Stimulated activated CD4-positive, alpha-beta T cell treated with anti-CD3 and anti-CD28 coated beads, Interleukin-4, amount 100 ng/mL, for 4 hours (primary cell): ENCODE measurements at places on chromosomes 7 and 10.

- no peak for DNase-seq
These were observed 181.9 kb upstream of the VSTM2A start for GRCh38 chr7:54360075-54360840.

DNA sequence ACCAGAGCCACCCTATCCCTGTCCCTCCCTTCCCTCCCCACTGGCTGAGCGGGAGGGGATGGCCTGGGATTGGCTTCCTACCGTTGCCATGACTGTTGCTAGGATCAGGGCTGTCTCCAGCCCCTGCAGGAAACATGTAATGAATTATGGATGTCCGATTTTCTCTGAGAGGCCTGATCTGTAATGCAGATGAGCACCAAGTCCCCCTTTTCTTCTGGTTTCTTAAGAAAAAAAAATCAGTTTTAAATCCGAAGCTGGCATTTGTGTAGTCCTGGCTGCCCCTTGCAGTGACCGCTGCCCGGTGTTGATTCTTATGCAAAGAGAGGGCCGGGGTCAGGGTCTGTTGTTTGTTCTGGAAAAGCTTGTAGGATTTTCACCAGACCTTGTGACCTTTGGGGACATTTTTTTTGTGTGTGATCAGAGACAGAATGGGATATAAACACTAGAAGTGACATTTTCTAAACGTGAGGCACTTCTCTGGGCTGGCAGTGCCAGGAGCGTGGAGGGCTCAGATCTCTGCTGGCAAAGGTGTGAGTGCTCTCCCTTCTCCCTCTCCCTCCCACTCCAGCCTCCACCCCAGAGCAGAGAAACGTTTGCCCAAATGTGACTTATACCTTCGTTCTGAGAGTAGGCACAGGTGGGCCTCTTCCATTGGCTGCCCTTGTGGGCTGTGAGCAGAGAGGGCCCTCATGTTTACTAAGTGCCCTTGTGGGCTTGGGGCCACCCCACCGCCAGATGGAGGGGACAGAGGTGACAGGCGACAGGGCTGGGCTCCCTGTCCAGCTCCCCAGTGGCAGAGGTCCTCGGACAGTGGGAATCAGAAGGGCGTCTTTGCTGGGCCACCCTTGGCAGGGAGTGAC is 127.5 kb downstream of the DNAJB6 start:
- no peak for DNase-seq

DNA sequence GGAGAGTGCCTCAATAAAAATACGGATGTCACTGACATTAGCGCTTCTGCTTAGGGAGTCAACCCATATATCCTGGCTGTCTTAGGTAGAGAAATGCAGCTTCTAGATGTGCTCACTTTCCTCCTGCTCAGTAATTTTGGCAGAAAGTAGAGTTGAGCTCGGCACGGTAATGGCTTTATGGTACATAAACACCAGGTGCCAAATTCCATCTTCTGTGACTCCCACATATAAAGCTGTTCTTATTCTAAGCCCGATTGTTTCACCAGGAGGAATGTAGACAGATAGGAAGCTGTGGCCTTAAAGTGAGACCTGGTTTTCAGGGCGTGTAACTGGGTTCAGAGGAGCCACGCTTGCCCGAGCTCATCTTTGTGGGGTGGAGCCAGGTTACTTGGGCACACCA is 143.7 kb downstream of the CREB5 start:
- no peak for DNase-seq

DNA sequence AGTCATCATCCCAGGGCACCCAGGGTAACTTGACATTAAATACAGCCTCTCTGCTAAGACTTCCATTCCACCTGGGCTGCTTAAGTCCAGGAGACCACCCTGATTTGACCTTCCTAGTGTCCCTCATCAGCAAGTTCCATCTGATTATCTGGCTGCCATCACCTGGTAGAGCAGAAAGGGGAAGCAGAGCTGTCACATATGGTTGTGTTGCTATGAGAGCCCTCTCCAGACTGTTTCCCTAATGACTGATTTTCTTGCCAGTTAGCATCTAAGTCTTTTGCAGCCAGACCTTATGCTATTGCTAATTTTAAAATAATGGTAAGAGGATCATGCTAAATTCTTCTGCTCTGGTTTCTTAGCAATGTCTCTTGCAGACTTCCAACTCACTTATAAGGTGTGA is 38.7 kb downstream of the KCNH2 start:
- DNase-seq, result no peak

- no peak for DNase-seq
These were observed 142.3 kb downstream of the VPS50 start for GRCh38 chr7:93374345-93374940.

GRCh38 chr7:7352845-7353244 is 170.5 kb downstream of the C1GALT1 start:
- DNase-seq, result no peak

DNA sequence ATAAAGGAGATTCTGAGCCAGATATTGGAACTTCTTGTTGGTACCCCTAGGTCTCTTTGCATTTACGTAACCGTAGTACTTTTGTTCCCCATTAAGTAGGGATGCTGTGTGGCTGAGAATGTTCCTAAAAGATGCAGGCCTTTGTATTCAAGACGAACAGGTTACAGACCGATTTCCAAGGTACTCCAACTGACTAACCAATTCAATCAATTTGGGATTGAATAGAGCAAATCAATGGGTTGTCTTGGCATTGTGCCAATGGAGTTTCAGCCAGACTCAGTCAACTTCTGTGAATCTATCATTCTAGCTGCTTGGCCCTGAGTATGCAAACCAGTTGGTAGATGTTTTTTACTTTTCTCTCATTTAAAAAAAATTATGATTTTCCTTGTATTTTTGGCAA is 347.3 kb upstream of the NPVF start:
- no peak for DNase-seq

GRCh38 chr7:104124893-104125477 is 82.8 kb downstream of the ORC5 start:
- DNase-seq, result no peak

DNA sequence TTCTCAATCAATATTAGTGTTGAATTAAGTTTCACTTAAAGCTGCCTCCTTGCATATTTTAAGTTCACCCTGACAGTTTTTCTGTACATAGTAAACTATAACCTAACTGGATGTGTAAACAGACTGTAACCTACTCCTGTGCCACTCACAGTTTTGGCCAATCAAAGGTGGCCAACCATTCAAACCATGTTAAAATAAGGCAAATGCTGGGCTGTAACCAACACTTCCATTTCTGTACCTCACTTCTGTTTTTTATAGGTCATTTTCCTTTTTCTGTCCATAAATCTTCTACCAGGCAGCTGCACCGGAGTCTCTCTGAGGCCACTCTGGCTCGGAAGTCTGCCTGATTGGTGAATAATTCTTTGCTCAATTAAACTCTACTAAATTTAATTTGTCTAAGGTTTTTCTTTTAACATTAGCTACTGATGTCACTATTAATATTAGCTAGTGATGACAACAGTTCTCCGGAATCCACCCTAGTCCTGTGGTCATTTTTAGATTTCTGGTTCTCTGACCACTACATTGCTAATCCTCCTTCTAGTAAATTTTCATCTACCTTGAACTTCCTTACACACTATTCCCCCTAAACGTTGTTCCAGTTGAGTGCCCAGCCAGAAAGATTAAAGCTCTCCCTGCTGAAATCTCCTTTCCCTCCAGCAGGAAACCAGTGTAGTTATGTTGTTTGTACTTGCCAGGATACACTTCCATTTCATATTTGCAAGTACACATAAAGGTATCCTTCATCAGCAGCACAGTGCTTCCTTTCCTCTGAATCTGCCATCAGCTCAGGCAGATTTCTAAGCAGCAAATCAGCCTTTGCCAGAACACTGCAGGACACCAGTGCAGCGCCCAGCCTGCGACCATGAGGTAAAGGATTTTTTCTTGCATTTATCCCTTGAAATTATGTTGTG is 18.6 kb upstream of the IFIT2 start:
- DNase-seq, result no peak

- no peak for DNase-seq
These were observed 147.8 kb downstream of the ELAPOR2 start for GRCh38 chr7:86911659-86912058.

DNA sequence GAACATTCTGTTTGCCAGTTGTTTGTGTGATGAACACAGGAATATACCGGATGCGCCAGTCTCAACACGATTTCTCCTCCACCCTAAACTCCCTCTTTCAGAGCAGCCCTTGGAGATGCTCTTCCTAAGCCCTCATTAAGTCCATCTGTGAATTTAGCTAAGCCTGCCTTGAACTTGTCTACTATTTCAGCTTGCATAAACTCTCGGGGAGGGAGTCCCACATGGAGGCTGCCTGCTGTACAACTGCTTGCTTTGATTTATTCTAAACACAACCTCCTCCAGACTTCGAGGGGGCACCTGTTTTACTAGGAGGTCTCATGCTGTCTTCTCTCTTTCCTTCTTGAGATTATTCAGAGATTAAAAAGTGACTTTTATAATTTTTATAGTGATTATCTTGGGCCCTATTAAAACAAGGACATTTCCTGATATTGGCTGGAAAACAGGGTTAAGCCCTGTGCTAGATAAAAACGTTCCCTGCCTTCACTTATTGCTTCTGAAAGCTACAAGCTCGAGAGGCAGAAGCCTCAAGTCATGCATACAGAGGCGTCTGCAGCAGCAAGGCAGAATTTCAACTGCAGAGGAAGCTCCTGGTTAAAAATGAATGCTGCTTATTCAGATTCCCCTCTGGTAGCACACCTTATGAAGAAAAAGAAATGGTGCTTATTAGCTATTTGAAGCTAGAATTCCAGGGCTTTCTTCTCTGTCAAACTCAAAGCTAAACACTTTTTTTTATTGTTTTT is 174.3 kb downstream of the FANK1 start:
- DNase-seq, result no peak

GRCh38 chr7:108311446-108312168 is 144.6 kb downstream of the NRCAM start:
- DNase-seq, result no peak
